Stimulated activated CD4-positive, alpha-beta T cell treated with anti-CD3 and anti-CD28 coated beads, Interleukin-1b, Interleukin-23, amount 100 ng/mL, for 1 hour (primary cell): ENCODE measurements at places on chromosomes 3 and 15.

- no peak for DNase-seq
Measured at GRCh38 chr3:124097362-124098131, 105.6 kb upstream of the ROPN1 start.

DNA sequence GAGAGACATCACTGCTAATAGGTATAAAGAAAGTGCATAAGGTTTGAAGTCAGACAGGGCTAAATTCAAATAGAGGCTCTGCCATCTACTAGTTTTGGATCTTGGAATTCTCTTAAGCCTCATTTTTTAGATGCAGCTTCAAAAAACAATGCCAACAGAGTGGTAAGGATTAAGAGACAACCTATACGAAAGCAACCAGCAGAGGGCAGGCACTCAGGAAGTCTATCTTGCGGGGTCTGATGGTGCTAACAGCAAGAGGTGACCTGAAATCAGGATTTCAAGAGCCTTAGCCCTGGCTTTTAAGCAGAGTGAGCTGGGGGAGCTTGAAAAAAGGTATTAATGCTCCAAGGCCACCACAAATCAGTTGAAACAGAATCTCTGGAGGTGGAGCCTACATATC is 40.7 kb downstream of the LDHAL6B start:
- DNase-seq: no peak

- DNase-seq: no peak
Measured at GRCh38 chr15:40282147-40282868, 556 bp downstream of the ANKRD63 start.

- DNase-seq: no peak
Measured at GRCh38 chr3:144032531-144033239, 61.1 kb downstream of the DIPK2A start.

GRCh38 chr3:88996691-88997090 is 110.7 kb upstream of the EPHA3 start:
- no peak for DNase-seq

- DNase-seq: no peak
Measured at GRCh38 chr3:149727656-149728055, 24.6 kb downstream of the COMMD2 start.

DNA sequence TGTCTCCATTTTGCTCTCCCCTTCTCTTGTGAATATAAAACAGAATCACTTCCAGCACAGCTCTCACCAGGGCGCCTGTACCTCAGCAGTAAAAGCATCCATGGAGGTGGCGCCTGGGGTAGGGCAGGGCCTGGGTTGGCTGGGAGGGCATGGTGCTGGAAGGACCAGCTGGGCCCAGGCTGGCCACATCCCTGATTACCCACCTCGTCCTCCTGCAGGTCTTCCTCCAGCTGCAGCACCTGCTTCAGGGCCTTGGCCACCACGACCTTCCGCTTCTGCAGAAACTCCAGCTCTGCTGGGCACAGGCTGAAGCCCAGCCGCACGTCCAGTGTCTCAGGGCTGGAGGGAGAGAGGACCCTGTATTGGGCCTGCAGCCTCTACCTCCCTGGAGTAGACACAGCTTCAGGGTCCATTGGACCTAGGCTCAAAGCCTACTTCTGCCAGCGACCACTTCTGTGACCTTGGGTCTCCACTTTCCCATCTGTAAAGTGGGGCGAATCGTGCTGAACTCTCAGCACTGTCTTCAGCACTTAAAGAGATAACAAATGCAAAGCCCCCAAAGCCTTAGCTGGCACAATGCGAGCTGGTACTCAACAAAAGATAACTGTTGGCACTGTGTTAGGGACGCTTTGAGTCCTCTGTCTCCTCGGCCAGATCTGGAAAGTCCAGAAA is 23.8 kb downstream of the PLA2G4E start:
- DNase-seq: no peak

GRCh38 chr3:21020043-21020442 is 731.0 kb downstream of the ZNF385D start:
- DNase-seq: no peak
